ENCODE measurements at places on chromosomes 3 and 15.

- DNase-seq, result no peak
Measured at GRCh38 chr15:87492321-87492720, 764.2 kb downstream of the NTRK3 start.

GRCh38 chr15:74212494-74212893 is 9.9 kb upstream of the STRA6 start:
- no peak for DNase-seq

GRCh38 chr3:57006179-57006657 is 54.2 kb upstream of the SPATA12 start:
- DNase-seq, result no peak

GRCh38 chr3:120907659-120908029 is 361 bp upstream of the STXBP5L start:
- no peak for DNase-seq

Measured in liver (tissue), 10 donors.